Dorsolateral prefrontal cortex (tissue), 122 donors: ENCODE measurements at places on chromosomes 12 and 14.

DNA sequence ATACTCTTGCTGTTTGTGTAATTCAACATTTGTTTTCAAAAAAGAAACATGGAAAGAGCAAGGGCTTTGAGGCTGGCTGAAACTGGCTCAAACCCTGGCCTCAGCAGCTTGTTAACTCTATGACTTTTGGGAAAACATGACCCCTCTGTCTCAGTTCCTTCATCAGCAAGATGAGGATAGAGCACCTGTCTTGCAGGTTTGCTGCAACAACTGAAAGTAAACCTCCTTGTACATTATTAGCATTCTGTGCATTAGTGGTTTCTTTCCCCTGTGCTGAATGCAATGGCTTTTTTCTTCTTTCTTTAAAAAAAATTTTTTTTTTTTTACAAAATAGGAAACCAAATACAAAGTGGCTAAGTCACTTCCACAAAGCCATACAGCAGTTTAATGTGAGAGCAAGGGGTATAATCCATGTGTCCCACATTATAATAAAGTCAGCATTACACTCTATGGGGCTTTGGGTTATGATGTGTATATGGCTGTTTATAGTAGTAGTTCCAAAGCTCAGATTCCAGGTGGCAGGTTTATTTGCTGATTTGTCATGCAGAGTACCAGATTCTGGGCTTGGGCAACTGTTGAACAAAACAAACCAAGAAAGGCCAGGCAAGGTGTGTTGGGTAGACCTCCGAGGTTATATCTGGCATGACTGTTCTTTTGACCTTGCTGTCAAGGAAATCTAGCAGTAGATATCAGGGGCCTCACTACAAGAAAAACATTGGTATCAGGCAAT is 194.5 kb upstream of the CNOT2 start:
- DNase-seq: no peak

- no peak for DNase-seq
Observed at GRCh38 chr12:13093191-13093847, 10.1 kb downstream of the GSG1 start.

- DNase-seq: no peak
Observed at GRCh38 chr12:53719649-53720048, 7.6 kb downstream of the CALCOCO1 start.

- no peak for DNase-seq
Observed at GRCh38 chr14:78951602-78952001, 781.4 kb downstream of the NRXN3 start.

GRCh38 chr14:64504897-64505794 is 576 bp downstream of the ZBTB1 start:
- peak; percentile 88 for DNase-seq

GRCh38 chr14:24876996-24877395 is 173.0 kb downstream of the STXBP6 start:
- no peak for DNase-seq

GRCh38 chr14:59897757-59898383 is 22.1 kb upstream of the LRRC9 start:
- peak; percentile 30 for DNase-seq

DNA sequence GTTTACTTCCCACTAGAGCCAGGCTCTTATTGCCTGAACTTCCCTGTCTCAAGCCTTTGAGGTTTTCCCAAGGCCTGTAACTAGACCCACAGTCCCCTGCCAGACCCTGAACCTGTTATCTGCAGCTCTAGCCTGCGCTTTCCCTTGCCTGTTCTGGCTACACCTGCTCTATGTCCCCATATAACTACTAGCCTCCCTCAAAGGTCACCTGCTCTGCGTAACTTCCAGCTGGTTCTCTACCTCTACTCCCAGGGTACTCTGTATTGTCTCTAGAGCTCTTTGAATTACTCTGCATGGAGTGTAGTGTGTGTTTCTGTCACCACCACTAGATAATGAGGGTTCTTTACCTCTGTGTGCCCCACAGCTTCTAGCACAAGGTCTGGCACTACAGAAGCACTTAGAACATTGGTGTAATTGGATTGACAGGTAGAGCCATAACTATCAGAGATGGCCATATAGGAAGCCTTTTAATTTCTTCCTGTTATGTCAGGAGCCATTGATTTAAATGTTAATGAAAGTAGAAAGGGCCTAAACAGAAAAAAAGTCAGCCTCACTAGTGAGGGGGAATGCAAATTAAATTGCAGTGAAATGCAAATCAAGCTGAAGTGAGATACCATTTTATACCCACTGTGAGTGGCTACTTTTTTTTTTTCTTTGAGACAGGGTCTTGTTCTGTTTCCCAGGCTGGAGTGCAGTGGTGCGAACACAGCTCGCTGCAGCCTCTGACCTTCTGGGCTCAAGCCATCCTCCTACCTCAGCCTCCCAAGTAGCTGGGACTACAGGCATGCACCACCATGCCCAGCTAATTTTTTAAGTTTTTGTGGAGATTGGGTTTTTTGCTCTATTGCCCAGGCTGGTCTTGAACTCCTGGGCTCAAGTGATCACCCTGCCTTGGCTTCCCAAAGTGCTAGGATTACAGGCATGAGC is 47.8 kb downstream of the EID3 start:
- no peak for DNase-seq

- DNase-seq: no peak
Observed at GRCh38 chr12:111102102-111102739, 181.8 kb upstream of the MYL2 start.

DNA sequence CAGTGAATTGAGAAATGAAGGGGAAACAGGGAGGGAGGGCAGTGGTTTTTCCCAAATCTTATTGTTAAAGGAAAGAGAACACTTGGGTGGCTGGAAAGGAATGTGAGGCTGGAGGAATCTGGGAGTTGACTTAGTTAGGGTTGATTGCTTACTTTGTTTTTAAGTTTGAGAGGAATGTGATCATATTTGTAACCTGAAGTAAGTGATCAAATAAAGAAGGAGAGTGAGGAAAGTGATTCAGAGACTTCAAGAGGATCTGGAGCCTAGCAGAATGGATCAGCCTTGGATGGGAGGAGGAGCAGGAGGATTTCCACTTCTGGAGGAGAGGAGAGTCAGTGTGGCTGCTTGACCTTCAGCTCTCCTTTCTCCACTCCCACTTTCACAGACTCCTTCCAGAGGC is 6.0 kb upstream of the LRP6 start:
- DNase-seq: no peak

DNA sequence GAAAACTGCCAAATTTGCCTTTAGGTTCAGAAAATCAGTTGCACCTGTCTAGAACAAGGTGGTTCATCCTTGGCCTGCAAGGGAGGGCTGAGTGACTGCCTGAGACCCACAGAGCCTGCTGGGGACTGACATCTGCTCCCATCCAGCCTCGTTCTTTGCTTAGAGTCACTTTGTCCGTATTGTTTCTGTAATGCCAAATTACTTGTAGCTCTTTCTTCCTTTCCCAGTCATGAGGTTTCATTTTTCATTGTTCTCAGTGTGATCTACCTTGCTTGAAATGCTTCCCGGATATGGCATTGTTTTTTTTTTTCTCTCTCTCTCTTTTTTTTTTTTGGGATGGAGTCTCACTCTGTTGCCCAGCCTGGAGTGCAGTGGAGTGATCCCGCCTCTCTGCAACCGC is 21.3 kb downstream of the TSPAN9 start:
- no peak for DNase-seq

DNA sequence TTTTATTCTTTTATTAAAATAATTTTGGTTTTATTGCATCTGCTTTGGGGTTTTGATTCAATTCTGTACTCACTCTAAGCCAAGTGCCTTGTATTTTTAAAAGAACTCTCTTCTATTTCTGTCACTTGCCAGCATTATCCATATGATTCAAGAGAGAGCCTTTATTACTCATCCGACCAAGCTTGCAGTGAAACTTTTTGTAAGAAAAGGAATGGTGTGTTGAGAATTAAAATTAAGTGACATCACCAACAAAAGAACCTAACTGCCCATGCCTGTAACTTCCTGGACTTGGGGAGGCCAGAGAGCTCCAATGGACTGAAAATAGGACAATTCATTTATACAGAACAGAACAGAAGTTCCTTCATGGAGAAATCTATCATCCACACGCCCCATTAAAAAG is 52.1 kb downstream of the GALNT4 start:
- no peak for DNase-seq

GRCh38 chr14:103315351-103315911 is 18.6 kb upstream of the EIF5 start:
- no peak for DNase-seq

- DNase-seq: no peak
Observed at GRCh38 chr14:53790731-53791500, 165.7 kb downstream of the BMP4 start.

- no peak for DNase-seq
Observed at GRCh38 chr12:49288412-49288853, 6.5 kb upstream of the PRPH start.

- no peak for DNase-seq
Observed at GRCh38 chr12:49543221-49543913, 4.5 kb downstream of the KCNH3 start.

DNA sequence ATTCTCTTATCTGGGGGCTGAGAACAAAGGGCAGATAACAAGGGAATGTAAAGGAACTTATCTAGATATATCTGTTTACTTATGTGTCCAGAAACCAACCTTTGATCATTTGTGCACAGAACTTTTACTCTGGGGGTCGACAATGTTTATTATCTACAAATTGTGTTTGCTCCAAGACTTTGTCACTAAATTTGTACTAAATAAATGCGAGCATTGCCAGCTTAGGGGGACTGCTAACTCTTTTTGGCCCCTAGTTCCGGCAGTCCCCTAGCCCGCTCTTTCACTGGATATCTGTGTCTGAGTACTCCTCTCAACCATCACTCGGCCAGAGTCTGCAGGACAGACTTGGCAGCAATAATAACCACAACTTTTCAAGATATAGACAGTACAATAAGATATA is 88.2 kb downstream of the FSCB start:
- no peak for DNase-seq

DNA sequence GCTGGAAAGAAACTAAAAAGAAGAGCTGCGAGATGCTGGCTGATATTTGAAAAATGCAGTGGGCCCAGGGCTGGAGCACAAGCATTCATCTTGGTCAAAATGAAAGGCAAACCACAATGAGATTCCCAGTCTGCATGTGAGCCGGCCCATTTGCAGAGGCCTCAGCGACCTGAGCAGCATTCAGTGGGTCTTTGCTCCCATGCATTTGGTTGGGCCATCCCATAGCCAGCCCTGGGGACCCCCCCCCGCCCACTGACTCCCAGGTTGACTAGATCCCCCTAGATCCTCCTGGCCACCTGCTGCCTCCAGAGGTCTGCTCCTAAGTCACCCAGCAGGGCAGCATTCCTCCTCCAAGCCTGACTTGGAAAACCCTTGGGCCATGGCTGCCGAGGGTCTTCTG is 59.8 kb downstream of the PRMT8 start:
- no peak for DNase-seq

- no peak for DNase-seq
Observed at GRCh38 chr14:102778338-102779083, 1.3 kb downstream of the TRAF3 start.

DNA sequence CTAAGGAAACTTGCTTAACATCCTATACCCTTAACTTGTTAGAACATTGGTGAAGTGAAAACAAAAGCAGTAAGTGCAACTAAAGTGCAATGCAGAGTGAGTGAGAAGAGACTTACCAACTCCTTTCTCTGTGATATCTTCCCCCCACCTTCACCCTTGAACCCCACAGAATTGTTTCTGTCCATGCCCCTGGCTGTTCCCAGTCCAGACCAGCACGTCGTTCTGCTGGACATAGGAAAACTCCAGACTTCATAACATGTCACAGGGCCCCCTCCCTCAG is 91.9 kb downstream of the DAD1 start:
- no peak for DNase-seq

- no peak for DNase-seq
Observed at GRCh38 chr12:11798856-11799501, 149.5 kb downstream of the ETV6 start.

- no peak for DNase-seq
Observed at GRCh38 chr14:101845496-101845895, 84.0 kb downstream of the PPP2R5C start.

DNA sequence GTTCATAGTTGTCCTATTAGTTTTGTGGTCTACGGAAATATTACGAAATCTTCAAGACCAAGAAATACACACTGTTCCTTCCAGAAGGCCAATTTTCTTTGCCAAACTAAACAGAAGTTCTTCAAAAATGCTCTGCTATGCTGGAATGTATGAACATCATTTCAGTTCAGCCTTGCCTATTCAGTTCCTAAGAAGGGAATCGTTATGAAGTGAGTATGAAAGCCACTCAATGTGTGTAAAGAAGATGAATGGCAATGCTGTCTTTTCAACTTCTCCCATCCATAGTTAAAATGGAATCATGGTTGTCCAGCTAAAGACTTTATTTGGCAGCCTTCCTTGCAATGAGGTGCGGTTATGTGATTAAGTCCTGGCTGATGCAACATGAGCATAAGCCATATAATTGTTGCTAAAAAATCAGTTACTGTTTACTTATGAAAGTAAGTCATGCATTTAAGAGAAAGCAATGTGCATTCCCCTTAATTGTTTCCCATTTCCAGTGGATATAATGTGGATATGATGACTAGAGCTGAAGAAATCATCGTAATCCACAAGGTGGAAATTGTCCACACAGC is 73.8 kb upstream of the PTPRR start:
- DNase-seq: no peak

- no peak for DNase-seq
Observed at GRCh38 chr12:57241402-57242310, 9.3 kb downstream of the STAC3 start.

- DNase-seq: no peak
Observed at GRCh38 chr12:49947593-49948226, 2.8 kb upstream of the AQP2 start.

DNA sequence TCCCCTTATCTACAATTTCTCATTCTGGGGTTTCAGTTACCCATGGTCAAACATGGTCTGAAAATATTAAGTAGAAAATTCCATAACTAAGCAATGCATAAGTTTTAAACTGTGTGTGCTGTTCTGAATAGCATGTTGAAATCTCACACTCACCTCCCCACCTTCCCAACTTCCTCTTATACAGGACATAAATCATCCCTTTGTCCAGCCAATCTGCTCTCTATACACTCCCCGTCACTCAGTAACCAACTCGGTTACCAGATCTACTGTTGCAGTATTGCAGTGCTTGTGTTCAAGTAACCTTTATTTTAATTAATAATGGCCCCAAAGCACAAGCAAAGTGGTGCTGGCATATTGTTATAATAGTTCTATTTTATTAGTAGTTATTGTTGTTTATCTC is 420.5 kb downstream of the GXYLT1 start:
- no peak for DNase-seq

- no peak for DNase-seq
Observed at GRCh38 chr12:119153477-119154434, 25.0 kb upstream of the HSPB8 start.

DNA sequence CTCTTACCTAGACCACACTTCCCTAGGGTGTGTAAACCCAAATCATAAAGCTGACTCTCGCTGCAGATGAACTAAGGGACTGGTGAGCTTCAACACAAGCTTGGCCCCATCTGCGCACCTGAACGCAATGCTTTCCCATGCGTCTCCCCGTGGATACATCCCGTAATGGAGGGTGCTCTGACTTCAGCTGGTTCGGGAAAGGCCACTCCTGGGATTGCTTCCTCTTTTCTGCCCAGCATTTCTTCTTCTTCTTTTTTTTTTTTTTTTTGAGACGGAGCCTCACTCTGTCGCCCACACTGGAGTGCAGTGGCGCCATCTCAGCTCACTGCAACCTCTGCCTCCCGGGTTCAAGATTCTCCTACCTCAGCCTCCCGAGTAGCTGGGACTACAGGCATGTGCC is 27.7 kb upstream of the ETFBKMT start:
- DNase-seq: no peak
